Thoracic aorta (tissue), 2 donors: ENCODE measurements at places on chromosomes 11 and 22. TPM values are rescaled to one million over a fixed set of nuclear protein-coding genes. Genes with fewer than 3 reads are reported as not detected.
A peak's percentile ranks its signal among the peaks of the same experiment; 100 is the strongest.

- no peaks in the 10 kb centered on the region for H3K27me3 ChIP-seq
- H3K27ac ChIP-seq = no peak overlapping the region
- peaks cover 3% of the 10 kb centered on the region for H3K36me3 ChIP-seq
- H3K4me1 ChIP-seq = peaks cover 4% of the 10 kb centered on the region
Measured at GRCh38 chr11:43367382-43368178, 8.9 kb downstream of the TTC17 start.

GRCh38 chr11:62144641-62145255 is 20.9 kb downstream of the INCENP start:
- H3K4me1 ChIP-seq = no peaks in the 10 kb centered on the region
- no peak overlapping the region for H3K4me3 ChIP-seq
- H3K36me3 ChIP-seq = peaks cover 52% of the 10 kb centered on the region
- DNase-seq = no peak
- no peak overlapping the region for H3K27ac ChIP-seq

GRCh38 chr11:124233376-124233775 is 7.5 kb upstream of the OR8G1 start:
- H3K4me1 ChIP-seq = no peaks in the 10 kb centered on the region
- H3K36me3 ChIP-seq = no peaks in the 10 kb centered on the region
- no peak overlapping the region for H3K27ac ChIP-seq
- no peak overlapping the region for H3K4me3 ChIP-seq

GRCh38 chr22:36232715-36233401 is 6.5 kb downstream of the APOL2 start:
- peaks cover 35% of the 10 kb centered on the region for H3K4me1 ChIP-seq
- H3K36me3 ChIP-seq = peaks cover 36% of the 10 kb centered on the region
- no peaks in the 10 kb centered on the region for H3K27me3 ChIP-seq

DNA sequence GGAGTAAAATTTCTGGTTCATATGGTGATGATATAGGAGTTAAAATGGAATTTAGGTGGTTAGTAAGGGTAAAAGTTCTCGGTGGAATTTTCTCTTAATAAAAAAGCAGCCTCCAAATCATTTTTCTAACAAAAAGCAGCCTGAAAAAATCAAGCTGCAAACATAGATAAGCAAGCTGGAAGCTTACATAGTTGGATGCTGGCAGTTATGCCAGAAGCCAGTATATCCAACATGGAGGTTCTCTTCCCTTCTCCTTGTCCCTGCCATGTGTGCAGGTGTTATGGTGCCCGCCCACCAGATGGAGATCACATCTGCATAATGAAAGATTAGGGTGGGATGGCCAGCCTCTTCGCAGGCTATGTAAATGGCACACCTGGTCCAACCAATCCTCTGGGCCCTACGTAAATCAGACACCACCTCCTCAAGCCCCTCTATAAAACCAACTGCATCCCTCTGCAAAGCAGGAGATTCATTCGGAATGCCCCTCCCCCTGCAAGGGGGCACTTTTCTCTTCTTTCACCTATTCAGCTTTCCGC is 22.4 kb downstream of the PIWIL3 start:
- H3K4me1 ChIP-seq = no peaks in the 10 kb centered on the region
- H3K36me3 ChIP-seq = no peaks in the 10 kb centered on the region
- no peak overlapping the region for H3K27ac ChIP-seq
- DNase-seq = no peak

DNA sequence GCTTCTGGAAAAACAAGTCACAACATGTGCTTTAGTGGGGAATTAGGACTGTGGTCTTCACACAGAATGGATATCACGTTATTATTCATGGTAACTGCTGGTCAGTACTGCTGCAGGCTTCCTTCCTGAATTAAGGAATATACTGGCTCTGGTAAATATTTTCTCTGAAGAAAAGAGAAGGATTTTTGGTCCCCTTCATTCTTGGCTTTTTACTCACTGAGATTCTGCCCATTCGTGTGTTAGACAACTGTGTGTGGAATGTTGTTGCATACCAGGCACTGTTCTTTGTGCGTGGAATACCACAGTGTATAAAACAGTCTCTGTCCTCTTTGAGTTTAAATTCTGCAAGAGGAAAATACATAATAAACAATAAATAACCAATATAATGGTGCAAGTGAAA is 80.3 kb downstream of the ALX4 start:
- H3K27ac ChIP-seq = no peak overlapping the region
- no peaks in the 10 kb centered on the region for H3K4me1 ChIP-seq
- H3K36me3 ChIP-seq = no peaks in the 10 kb centered on the region
- no peaks in the 10 kb centered on the region for H3K27me3 ChIP-seq

- no peak for DNase-seq
- no peaks in the 10 kb centered on the region for H3K36me3 ChIP-seq
- no peaks in the 10 kb centered on the region for H3K4me1 ChIP-seq
- H3K27me3 ChIP-seq = no peaks in the 10 kb centered on the region
- H3K27ac ChIP-seq = no peak overlapping the region
Measured at GRCh38 chr11:10032935-10033334, 261.1 kb downstream of the SBF2 start.

DNA sequence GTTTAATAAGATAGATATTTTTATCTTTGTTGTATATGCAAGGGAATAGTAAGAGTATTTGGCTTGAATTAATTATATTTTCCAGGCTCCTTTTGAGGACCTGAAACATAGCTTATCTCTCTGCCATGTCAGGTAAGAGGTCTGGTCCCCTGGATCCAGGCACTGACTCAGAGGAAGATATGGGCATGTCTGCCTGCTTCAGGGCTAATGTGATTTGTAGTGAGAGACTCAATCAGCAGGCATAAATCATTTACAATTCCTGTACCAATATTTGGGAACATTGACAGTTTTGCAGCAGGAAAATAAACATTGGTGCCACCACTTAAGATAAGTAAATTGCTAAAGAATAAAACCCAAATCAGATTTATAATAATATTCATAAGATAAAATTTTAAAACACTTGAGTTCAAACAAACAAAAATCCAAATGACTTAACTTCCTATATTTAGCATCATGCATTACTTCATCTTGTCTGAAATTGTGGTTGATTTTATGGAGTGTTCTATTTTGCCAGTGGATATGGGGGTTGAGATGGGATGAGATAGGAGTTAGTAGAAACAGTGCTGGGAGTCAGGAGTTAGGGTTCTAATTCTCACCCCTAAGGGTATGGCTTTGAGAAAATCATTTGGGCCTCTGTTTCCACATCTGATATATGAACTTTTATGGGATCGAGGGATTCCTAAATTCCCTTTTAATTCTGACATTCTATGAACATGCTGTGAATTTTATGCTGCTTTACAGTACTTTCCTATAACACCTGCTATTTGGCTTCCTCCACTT is 5.1 kb upstream of the CALCA start:
- H3K4me1 ChIP-seq = peaks cover 39% of the 10 kb centered on the region
- no peak overlapping the region for H3K27ac ChIP-seq
- H3K27me3 ChIP-seq = no peaks in the 10 kb centered on the region
- no peaks in the 10 kb centered on the region for H3K36me3 ChIP-seq

- H3K36me3 ChIP-seq = peaks cover 14% of the 10 kb centered on the region
- DNase-seq = no peak
- H3K27me3 ChIP-seq = no peaks in the 10 kb centered on the region
- no peak overlapping the region for H3K4me3 ChIP-seq
- no peak overlapping the region for H3K27ac ChIP-seq
Measured at GRCh38 chr11:83272627-83273026, 13.5 kb downstream of the CCDC90B start.

DNA sequence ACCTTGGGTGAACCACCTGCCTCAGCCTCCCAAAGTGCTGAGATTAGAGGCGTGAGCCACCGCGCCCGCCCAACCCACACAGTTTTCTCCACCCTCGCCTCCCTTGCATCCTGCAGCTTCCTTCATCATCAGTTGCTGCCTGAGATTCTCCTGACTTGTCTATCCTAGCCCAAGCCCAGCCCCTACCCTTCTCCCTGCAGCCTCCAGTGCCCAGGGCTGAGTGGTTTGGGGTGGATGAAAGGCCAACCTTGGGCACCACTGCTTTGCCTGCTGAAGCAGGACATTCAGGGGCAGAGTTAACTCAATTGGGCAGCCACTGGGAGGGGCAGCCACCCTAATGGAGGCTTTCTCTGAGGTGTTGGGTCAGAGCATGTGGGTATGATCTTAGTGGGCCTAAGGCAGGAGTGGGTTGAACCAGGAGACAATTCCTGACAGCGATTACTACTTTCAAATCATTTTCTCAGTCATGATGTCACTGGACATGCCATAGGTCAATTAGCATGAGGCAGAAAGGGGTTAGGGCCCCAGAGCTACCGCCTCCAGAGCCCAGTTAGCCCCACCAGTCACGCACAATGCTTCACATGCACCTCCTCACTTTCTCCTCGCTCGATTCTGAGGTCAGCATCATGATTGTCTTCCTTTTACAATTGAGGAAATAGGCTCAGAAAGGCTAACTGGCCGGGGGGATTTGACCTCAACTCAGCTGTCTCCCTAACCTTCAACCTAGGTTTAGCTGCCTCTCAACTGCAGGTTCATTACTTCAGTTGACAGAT is 1.0 kb upstream of the FKBP2 start:
- peak overlapping the region; percentile 94 for H3K27ac ChIP-seq
- H3K36me3 ChIP-seq = peaks cover 19% of the 10 kb centered on the region
- H3K4me3 ChIP-seq = peak overlapping the region; percentile 92
- no peak for DNase-seq
- peaks cover 42% of the 10 kb centered on the region for H3K4me1 ChIP-seq

- H3K4me3 ChIP-seq = no peak overlapping the region
- DNase-seq = no peak
- H3K4me1 ChIP-seq = peaks cover 7% of the 10 kb centered on the region
Measured at GRCh38 chr11:12024254-12024926, 16.0 kb upstream of the DKK3 start.

DNA sequence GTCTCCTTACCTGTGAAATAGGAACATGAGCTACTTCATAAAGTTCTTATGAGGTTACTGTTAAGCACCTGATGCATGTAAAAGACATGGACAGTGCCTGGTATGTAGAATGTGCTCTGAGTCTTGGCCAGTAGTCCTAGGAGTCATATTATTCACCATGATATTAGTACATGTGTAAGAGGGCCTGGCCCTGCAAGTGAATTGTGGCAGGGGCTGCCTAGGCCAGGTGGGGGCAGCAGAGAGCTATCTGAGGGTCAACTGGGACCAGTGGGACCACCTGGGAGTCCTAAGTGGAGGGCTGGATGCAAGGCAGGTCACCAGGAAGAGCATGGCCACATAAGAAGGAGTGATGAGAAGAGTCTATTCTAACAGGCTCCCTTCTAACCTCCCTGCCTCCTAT is 529.5 kb downstream of the SOX6 start:
- no peak overlapping the region for H3K4me3 ChIP-seq
- H3K27ac ChIP-seq = no peak overlapping the region
- H3K27me3 ChIP-seq = no peaks in the 10 kb centered on the region

- H3K27me3 ChIP-seq = no peaks in the 10 kb centered on the region
- H3K36me3 ChIP-seq = no peaks in the 10 kb centered on the region
- DNase-seq = no peak
- H3K27ac ChIP-seq = no peak overlapping the region
- H3K4me3 ChIP-seq = no peak overlapping the region
Measured at GRCh38 chr11:83367745-83368144, 81.6 kb upstream of the CCDC90B start.

GRCh38 chr22:48171271-48171691 is 1408.8 kb downstream of the TBC1D22A start:
- H3K4me3 ChIP-seq = no peak overlapping the region
- H3K36me3 ChIP-seq = no peaks in the 10 kb centered on the region
- H3K27ac ChIP-seq = no peak overlapping the region
- H3K4me1 ChIP-seq = no peaks in the 10 kb centered on the region
- DNase-seq = no peak

- H3K4me3 ChIP-seq = no peak overlapping the region
- H3K27me3 ChIP-seq = no peaks in the 10 kb centered on the region
- no peak for DNase-seq
- no peaks in the 10 kb centered on the region for H3K4me1 ChIP-seq
- H3K27ac ChIP-seq = no peak overlapping the region
Measured at GRCh38 chr11:116696381-116696941, 76.3 kb downstream of the BUD13 start.

DNA sequence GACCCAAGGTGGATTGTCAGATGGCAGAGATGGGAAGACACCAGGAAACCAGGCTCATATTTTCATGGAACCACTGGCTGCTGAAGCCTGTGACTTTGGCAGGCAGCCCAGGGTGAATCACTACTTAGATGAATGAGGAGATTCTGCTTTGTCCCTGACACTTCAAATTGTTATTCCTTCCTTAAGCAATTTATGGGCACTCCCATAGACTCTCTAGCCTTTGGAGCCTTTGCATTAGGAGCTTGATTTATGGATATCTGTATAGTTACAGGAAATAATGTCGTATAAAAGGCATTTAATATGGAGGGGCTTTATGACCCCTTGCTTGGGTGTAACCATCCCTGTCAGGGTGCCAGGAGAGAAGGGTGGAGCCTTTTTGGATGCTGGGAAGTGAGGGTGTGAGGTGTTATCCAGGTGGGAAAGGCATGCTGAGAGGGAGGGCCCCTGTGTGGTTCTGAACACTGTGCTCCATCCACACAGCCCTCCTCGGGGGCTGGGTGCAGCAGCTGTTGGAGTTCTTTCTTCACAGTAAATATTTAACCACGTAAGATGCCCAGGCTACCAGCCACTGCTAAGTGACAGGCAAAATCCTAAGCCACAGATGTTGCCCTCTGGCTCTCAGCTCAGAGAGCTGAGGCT is 35.3 kb downstream of the IL18 start:
- H3K4me1 ChIP-seq = no peaks in the 10 kb centered on the region
- H3K36me3 ChIP-seq = no peaks in the 10 kb centered on the region
- no peak overlapping the region for H3K4me3 ChIP-seq
- no peaks in the 10 kb centered on the region for H3K27me3 ChIP-seq
- DNase-seq = no peak
- no peak overlapping the region for H3K27ac ChIP-seq

Gene TRIM6
- 6.5 TPM for total RNA-seq

Gene OLFML1
- total RNA-seq = 8.7 TPM

Gene MAJIN
- total RNA-seq = not detected

Gene NDUFC2
- 62.0 TPM for total RNA-seq

Gene KDELR3
- 16.8 TPM for total RNA-seq

Gene SLC2A11
- 9.2 TPM for total RNA-seq

Gene DEUP1
- not detected for total RNA-seq

Gene SAA4
- total RNA-seq = not detected

Gene DMC1
- not detected for total RNA-seq

Gene RIMBP3B
- total RNA-seq = not detected

Gene HBE1
- total RNA-seq = not detected

Gene SYT13
- total RNA-seq = not detected

Gene DCDC1
- total RNA-seq = not detected

Gene SCUBE1
- total RNA-seq = 25.0 TPM

Gene SLC15A3
- 29.5 TPM for total RNA-seq

Gene YWHAH
- 174 TPM for total RNA-seq

Gene TRIM77
- not detected for total RNA-seq

Gene KRTAP5-5
- not detected for total RNA-seq
